NCI-H1092 treated with DMSO at 0.1 percent for 48 hours (cell line): ENCODE measurements at places on chromosomes 6 and 20.
A peak's percentile ranks its signal among the peaks of the same experiment; 100 is the strongest.

GRCh38 chr6:127952831-127953230 lies 52.0 kb upstream of the THEMIS start:
- DNase-seq: no peak

- no peak for DNase-seq
Observed at GRCh38 chr6:75428204-75428603, 65.4 kb downstream of the FILIP1 start.

- no peak for DNase-seq
Observed at GRCh38 chr20:6784210-6784631, 16.7 kb downstream of the BMP2 start.

DNA sequence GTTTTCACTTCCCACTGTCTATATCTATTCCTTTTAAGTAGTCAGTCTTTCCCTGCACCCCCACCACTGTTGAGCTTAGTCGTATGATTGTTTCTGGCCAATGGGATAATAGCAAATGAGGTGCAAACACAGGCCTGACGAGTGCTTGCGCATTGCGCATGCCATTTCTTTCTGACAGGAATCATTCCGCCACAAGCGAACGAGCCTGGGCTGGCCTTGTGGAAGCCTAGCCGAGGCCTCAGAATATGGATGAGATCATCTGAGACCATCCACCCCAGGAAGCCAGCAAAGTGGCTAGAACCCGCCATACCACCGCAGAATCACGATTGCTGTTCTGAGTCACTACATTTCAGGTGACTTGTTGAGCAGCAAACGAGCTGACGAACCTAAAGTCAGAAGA lies 52.2 kb upstream of the PRL start:
- DNase-seq: no peak

- DNase-seq: no peak
Observed at GRCh38 chr20:50715694-50716093, 15.7 kb upstream of the PARD6B start.

DNA sequence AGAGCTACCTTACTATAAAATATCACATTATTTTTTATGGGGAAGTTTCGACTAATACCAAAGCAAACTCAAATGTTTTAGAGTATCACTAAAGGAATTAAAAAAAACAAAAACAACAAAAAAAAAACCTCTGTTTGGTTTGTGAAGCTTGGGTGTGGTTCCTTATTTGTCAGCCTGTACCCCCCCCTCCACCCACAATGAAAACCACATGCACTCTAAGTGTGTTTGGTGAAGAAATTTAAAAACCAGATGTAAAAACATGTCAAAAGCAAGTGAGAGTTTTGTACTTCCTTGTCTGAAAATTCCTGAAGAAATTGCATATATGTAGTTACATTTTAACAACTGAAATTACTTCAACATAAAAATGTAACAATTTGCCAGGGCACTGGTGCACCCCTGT lies 3.1 kb downstream of the STK38 start:
- DNase-seq: no peak

- DNase-seq: no peak
Observed at GRCh38 chr6:52538252-52538900, 38.5 kb downstream of the TRAM2 start.

GRCh38 chr6:20217324-20217855 lies 5.1 kb upstream of the MBOAT1 start:
- no peak for DNase-seq

DNA sequence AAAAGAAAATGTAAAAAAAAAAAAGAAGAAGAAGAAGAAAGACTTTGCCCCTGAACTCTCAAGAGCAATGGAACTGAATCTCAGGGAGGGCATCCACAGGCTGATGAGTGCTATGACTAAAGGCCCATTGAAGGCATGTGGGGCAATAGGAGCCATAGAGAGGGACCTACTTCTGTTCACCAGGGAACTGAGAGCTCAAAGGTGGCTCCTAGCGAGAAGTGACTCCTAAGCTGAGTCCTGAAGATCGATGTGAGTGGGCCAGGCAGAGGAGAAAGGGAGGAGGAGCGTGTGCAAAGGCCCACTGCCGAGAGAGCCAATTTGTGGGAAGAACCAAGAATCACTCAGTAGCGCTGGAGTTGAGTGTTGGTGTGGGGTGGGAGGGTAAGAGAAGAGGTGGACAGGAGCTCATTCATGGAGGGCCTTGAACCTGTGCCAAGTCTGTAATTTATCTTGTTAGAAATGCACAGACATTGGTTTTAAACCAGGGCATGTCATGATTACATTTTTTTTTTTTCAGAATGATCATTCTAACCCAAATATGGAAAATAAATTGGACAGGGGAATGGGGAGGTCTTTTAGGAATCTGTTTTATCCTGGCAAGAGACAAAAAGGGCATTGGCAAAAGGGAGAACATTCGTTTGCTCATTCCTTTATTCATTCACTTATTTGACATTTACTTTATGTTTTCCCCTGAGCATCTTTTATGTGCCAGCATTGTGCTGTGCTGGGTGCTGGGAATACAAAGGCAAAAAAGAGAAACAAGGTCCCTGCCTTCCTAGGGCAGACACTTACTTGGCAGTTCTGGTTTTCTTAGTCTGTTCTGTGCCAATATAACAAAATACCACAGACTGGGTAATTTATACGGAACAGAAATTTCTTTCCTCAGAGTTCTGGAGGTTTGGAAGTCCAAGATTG lies 67.4 kb upstream of the DSP start:
- DNase-seq: no peak

DNA sequence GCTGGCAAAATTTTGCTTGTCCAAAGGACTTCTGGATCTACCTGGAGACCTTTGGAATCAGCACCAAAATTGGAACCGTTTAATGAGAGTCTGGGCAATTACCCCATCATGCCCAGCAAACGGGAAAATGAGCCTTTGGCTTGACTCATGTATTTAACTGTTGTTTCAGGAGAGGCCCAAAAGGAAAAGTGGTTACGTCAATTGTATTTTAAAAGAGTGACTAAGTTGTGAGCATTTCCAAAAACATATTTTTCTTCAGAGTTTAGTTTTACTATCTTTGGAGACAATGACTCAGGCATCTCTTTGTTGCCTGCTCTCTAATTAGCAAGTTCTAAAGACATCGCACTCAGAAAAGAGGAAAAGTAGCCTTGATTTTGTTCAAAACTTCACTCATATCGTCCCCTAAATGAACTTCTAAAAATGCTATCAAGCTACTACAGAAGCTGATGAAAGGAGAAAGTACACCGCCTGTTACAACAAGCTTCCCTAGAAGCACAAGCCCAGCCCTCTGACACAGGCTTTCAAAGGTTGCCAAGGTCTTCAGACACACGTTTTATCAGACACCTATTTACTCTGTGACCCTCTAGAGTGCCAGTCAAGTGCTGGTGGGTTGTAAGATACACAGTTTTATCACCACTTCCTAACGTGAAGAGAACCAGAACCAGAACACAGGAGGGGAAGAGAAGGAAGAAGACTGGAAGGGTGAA lies 146.2 kb downstream of the TBX18 start:
- no peak for DNase-seq

DNA sequence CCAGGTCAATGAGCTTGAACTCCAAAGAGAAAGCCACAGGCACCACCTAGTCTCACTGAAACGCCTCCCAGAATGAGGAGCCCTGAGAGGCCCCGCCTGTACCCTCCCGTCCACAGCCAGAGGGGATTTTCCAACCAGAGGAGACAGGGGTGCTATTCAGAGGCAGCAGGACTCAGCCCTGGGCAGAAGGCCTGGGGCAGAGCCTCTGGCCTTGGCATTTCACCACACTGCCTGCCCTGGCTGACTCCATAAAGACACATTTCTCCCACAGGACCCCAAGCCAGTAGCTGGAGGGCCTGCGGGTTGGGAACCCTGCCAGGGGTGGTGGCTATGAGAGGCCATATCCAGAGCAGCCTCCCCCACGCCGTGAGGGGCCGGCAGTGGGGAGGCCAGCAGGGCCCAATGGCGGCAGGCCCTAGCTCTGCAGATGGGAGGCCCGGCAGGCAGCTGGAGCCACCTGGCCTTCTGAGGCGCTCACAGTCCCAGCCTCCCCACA lies 159.3 kb downstream of the PREX1 start:
- no peak for DNase-seq

DNA sequence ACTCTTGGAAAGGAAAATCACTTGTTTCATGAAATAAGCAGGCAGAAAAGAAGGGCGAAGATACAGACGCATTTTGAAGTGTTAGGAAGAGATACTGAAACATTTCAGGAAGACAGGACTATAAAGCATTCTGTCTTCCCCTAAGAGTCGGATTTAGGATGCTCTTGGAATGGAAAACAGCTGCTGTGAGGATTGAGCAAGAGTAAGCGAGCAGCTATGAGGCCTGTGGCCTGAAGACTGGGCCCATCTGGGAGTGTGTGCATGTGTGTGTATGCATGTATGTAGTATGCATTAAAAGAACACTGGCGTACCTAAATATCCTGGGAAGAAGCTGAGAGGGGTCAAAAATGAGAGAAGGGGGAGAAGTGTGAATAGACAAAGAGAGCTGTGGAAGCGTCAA lies 83.6 kb downstream of the SIM1 start:
- no peak for DNase-seq

DNA sequence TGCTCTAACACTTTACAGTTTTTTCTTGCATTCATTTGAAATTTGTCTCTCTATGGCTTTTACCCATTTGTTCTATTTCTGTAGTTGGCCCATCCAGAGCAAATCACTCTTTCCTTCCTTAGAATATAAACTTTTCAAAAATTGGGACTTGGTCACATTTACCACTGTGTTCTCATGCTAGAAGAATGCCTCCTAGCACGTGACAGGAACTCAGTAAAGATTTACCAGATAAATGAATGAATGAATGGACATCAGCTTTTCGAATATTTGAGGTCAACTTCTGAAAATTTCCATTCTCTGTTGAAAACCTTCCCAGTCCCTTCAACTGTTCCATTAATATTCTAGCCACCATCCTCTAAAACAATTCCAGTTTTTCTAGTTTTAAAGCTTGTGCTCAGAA lies 294.5 kb downstream of the CD83 start:
- no peak for DNase-seq

DNA sequence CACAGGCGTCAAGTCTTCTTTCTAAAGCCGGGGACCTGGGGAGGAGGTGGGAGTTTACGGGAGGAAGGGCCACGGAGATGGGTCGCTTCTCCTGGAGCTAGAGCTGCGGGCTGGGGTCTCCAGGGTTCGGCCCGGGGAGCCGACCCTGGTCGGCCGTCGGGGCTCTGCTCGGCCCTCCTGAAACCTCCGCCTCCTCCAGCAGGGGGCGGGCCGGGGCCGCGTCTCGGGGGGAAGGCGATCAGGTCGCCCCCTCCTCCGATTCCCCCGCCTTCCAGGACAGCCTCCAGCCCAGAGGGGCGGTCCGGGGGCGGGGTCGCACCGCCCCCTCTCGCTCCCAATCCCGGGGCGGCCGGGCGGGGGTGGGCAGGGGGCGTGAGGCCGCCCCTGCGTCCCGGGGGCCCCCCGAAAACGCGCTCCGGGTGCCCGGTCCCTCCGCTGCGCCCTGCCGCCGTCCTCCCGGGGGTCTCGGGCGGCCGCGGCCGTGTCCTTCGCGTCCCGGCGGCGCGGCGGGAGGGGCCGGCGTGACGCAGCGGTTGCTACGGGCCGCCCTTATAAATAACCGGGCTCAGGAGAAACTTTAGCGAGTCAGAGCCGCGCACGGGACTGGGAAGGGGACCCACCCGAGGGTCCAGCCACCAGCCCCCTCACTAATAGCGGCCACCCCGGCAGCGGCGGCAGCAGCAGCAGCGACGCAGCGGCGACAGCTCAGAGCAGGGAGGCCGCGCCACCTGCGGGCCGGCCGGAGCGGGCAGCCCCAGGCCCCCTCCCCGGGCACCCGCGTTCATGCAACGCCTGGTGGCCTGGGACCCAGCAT lies at the start of gene CEBPB:
Gene CEBPB, plus strand, starts transcription at position 580 of the 814 bp plus-strand sequence. Its CDS starts 204 bp downstream, at position 784.
- peak; percentile 54 for DNase-seq

- DNase-seq: no peak
Observed at GRCh38 chr6:121403964-121404363, 31.5 kb upstream of the GJA1 start.

GRCh38 chr6:158399040-158399700 lies 86.9 kb downstream of the TULP4 start:
- DNase-seq: no peak

DNA sequence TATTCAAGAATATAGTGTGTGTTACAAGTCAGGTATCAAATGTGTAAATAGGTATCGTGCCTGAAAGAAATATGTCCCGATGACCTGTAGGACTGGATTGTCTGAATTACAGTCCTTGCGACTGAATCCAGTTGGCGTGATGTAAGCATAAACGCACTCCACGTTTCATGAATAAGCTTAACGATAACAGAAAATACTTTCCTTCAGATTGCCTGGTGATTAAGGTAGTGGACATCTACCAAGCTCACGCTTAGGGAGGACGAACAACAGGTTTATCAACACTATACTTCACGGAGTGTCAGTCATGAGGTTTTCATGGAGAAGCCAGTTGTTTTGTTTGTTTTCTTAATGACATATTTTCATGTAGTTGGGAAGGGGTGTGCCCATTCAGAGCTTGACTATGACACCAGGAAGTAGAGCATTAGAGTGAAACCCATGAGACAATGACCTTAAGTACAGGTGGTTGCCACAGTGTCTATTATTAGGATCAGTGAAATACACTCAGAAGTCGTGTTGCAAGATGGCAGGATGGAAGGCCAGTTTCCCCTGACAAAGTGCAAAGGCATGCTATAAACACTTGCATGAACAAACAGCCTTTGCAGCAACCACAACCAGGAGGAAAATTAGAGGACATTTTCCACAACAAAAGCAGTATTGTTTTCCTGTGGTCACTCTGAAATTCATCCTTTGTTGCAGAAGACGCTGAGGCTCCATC lies 305.8 kb upstream of the PRDM1 start:
- no peak for DNase-seq
